LNCaP clone FGC (cell line): ENCODE measurements at places on chromosomes 2 and 18.
A peak's percentile ranks its signal among the peaks of the same experiment; 100 is the strongest.

DNA sequence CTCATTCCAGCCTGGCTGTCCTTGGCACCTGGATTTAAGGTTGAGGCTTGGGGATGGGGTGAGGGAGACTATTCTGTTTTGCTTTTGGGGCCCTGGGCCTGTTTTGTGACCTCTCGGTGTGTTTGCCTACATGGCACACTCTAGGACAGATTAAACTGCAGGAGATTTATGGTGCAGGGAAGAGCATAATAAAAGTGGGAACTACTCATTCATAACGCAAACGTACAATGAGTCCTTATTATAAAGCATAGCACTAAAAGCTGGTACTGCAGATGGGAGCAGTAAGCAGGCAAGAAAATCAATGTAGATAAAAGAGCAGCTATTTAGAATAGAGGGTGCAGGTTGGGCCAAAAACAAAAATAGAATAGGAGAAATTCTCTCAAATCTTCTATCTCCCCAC is 238.4 kb downstream of the ACTR3 start:
- DNase-seq = no peak

DNA sequence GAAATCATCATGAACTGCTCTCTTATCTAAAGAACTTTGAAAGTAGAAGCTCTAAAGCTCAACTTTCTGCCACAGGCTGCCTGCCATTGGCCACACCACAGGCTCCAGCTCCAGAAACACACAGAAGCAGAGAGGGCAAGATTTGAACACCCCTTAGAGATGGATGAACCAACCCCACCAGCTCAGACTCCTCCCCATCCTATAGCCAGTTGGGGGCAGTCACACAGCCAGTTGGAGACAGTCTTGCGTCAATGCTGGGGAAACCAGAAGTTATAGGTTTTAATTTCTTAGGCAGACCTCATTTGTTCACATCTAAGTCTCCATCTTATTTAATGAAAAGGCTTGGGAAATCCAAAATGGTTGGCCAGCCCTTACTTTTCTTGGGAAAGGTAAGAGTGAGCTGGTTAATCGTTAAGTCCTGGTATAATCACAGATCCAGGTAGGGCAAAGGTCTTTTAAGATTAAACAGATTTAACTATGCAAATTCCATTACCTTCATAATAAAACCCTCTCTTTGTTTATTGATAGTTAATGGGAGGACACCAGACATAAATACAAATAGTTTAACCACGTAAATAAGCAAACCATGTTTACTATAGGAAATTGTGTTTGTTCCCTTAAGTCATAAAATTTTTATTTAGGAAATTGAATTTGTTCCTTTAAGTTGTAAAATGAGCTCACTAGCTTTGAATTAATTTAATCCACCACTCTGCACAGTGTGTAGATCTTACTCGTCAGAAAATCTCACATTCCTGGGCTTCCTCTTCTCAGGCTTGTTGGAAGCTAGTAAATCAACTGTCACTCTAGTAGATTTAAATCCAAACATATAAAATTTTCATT is 28.0 kb downstream of the MRO start:
- peak; percentile 89 for DNase-seq

DNA sequence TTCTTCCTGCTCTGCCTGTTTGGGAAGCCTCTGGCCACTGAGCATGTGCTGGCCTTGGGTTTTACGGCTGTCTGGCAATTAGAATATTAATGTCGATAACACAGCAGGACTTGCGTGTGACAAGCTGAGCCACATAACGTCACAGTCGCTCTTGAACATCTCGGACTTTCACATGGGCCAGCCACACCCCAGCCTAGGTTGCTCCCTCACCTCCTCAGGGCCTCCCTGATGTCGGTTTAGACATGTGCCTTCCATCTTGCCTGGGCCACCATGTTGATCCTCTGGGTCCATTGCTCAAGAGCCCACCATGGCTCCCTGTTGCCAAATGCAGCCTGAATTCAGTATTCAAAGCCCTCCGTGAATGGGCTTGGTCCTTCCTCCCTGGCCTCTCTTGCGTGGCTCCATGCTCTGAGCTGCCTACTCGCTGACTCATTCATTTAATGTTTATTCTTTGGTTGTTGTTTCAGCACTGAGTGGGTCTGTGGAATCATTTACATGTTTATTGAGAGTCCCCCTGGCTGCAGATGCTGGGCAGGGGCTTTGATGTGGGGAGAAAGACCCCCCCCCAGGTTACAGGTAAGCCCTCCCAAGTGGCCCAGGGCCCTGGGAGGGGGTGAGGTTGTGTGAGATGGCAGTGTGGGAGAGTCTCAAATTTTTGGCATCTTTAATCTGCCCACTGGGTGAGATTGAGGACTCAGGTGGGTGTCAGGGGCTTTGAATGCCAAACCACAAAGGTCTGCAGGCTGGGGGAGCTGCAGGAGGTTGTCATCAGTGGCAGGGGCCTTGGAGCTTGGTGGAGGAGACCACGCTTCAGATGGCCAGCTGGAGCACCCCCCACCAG is 62.0 kb downstream of the ODC1 start:
- no peak for DNase-seq

- no peak for DNase-seq
Measured at GRCh38 chr2:211744379-211744778, 794.2 kb downstream of the ERBB4 start.

DNA sequence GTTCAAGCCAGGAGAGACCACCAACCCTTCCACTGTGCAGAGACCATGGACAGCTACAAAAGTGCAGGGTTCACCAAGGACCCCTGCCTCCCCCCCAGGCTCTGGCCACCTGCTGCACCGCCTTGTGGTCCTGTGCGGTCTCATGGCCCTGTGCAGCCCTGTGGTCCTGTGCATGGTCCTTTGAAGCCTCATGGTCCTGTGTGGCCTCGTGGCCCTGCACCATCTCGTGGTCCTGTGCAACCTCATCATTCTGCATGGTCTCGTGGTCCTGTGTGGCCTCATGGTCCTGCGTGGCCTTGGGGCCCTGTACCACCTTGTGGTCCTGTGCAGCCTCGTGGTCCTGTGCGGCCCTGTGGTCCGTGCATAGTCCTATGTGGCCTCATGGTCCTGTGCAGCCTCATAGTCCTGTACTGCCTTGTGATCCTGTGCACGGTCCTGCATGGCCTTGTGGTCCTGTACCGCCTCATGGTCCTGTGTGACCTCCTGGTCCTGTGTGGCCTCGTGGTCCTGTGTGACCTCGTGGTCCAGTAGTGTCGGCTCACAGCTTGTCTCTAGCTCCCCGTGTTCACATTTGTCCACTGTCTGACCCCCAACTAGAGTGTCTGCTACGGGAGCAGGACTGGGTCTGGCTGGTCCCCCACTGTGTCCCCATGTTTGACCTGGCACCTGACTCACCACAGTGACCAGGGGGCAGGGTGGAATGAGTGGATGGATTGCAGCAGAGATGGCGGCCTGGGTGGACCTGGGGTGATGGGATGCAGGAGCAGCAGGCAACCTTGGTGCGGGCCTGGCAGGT is 20.0 kb upstream of the OTOS start:
- DNase-seq = no peak
